Left hindlimb (tissue), 1 donor: ENCODE measurements at places on chromosomes 3 and 15.

DNA sequence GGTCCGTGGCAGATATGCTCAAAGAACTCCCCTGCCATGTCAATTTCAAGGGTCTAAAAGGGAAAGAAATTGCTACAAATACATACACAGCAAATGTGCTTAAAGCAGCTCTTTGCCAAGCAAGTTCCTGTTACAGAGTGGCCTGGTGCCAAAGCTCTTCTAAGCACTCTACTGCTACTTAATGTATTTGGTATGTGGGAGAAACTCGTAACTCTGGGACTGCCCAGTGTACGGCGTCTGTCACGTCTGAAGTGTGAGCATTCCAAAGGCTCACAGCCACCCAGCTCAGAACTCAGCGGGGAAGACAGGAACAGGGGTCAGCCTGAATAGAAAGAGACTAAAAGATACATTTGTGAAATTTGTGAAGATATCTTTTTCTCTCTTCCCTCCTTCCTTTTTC, 54.6 kb downstream of the RBMS3 start:
- DNase-seq, result peak; percentile 94

DNA sequence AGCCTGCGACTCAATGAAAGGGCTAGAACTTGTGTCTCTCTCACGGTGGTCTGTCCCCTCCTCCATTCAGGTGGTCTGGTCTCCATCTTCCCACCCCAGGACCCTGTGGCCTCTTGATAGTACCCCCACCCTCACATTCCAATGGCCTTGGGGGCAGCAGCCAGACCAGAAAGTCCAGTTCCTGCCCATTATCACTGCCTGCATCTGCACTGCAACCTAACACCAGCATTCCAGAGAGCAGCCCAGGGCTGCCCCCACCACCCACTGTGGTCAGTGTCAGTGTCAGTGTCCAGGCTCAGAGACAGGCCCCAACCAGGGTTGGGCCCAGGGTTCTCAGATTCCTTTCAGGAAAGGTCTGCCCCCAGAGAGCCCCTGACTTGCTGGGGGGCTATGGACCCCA, 12.6 kb downstream of the IGDCC3 start:
- no peak for DNase-seq

GRCh38 chr3:139225548-139225947, 118.3 kb upstream of the MRPS22 start:
- DNase-seq, result no peak

DNA sequence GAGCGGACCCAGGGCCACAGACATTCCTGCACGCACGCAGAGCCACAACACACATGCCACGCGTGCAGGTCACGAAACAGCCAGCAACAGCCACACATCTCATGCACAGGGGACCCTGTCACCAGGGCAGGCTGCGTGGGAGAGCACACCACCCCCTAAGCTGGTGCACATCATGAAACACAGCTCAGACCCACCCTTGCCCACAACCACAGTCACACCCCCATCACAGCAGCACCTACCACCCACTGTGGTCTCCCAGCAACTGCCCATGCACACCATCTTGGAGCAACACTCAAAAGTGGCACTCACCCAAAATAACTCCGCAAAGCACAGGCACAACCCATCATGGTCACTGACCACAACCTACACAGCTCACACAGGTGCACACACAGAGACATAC, 75.7 kb downstream of the OCA2 start:
- DNase-seq, result no peak

DNA sequence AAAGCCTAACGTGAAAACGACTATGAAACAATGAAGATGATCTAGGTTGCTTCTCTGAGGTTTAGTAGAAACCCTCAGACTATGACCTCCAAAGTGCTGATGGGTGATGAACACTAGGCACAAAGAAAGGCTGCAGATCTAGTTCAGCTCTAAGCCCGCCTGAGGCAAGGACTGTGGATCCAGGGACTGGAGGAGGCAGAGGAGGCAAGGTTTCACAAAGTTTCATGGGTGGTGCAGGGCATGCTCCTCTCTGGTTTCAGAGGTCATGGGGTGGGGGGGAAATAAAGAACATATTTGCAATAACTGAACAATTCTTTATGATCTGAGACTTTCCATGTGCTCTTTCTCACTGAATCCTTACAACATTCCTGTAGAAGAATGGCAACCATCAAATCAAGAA, 679.2 kb downstream of the NTRK3 start:
- DNase-seq, result no peak

- no peak for DNase-seq
Measured at GRCh38 chr3:88595026-88595425, 445.3 kb downstream of the C3orf38 start.

GRCh38 chr3:78820542-78820941, 947.3 kb downstream of the ROBO1 start:
- no peak for DNase-seq

DNA sequence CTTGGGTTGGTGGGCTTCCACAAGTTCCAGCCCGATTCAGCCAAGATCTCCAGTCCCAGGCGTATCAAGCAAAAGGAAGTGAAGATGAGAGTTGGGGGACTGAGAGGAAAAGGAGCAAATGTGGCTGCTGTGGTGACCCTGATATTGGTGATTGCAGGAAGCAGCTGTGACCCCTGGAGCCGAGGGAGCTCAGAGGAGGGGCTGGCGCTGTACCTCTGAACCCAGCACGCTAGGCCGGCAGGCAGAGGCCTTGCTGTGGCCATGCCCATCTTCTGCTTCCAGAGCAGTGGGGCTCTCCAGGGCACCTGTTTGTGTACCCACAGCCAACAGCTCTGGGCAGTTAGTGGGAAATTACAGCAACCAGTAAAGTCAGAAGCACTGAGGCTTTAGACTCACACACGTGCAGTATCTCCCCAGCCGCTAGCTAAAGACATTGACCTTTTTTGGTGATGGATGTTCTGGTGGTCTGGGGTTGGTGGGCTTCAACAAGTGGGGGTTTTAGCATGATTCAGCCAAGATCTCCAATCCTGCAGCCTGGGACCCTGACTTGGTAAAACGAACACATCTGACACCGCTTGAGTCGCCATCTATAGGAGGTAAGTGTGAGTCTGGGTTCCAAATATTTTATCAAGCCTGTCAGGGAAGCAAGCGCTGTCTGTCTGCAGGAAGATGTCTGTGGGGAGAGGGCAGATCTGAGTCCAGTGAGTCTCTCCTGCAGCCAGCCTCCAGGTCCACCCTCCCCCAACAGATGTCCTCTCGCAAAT, 33.1 kb downstream of the TM2D3 start:
- DNase-seq, result no peak

DNA sequence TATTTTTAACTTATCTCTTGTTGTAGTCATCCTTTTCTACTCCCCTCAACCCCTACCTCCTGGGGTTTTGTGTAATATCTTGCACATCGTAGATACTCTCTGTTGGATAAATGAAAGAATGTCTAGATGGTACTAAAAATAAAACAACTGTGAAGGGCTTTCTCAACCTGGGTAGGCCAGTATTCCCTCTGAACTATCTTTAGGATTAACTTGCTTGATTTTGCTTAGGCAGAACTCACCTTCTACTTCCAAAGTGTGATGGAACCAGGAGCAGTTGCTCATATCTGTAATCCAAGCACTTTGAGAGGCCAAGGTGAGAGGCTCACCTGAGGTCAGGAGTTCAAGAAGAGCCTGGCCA, 32.8 kb upstream of the TIPARP start:
- no peak for DNase-seq

- no peak for DNase-seq
Measured at GRCh38 chr15:63476229-63476632, 28.2 kb upstream of the USP3 start.

DNA sequence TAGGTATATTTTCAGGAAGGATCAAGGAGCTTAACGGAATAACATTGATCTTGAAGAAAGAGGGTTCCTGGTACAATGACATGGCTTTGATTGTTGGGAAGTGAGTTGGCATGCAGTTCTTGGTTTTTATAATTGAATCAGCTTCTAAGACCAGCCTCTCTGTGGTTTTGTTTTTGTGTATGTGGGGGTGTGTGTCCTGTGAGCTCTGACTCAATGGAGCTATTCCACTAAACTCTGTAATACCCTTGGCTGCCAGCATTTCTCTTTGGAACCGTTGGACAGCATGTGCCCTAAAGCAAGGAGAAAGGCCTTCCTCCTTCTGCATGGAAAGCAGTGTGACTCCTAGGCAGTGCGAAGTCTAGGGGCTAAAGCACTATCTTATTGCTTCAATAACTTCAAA, 124.8 kb downstream of the EDEM1 start:
- DNase-seq, result no peak

GRCh38 chr3:59082106-59082505, 32.3 kb upstream of the CFAP20DC start:
- DNase-seq, result no peak

- no peak for DNase-seq
Measured at GRCh38 chr15:59590027-59590426, 21.6 kb upstream of the GCNT3 start.

DNA sequence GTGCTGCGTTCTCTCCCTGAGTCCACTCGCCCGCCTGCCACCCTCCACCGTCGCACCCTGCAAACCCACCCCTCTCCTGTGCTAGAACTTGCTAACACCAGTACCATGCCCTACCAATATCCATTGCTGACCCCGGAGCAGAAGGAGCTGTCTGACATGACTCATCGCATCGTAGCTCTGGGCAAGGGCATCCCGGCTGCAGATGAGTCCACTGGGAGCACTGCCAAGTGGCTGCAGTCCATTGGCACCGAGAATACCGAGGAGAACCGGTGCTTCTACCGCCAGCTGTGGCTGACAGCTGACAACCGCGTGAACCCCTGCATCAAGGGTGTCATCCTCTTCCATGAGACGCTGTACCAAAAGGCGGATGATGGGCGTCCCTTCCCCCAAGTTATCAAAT, 4.9 kb upstream of the ALAS1 start:
- no peak for DNase-seq
